ENCODE measurements at places on chromosomes 16 and 17.

DNA sequence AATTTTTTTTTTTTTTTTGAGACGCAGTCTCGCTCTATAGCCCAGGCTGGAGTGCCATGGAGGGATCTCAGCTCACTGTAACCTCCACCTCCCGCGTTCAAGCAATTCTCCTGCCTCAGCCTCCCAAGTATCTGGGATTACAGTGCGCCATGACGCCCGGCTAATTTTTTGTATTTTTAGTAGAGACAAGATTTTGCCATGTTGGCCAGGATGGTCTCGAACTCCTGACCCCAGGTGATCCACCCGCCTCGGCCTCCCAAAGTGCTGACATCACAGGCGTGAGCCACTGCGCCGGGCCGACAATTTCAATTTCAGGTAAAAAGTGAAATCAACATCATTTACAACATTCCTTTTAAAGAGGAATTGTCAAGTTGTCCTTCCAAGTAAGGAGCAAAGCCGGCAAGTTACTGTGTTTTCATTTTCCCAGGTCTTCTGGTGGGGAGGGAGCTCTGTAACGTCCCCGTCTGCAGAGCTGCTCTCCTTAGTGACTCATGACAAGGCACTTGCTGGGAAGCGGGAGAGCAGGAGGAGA, 873 bp downstream of the NPLOC4 start:
- DNase-seq, result no peak

DNA sequence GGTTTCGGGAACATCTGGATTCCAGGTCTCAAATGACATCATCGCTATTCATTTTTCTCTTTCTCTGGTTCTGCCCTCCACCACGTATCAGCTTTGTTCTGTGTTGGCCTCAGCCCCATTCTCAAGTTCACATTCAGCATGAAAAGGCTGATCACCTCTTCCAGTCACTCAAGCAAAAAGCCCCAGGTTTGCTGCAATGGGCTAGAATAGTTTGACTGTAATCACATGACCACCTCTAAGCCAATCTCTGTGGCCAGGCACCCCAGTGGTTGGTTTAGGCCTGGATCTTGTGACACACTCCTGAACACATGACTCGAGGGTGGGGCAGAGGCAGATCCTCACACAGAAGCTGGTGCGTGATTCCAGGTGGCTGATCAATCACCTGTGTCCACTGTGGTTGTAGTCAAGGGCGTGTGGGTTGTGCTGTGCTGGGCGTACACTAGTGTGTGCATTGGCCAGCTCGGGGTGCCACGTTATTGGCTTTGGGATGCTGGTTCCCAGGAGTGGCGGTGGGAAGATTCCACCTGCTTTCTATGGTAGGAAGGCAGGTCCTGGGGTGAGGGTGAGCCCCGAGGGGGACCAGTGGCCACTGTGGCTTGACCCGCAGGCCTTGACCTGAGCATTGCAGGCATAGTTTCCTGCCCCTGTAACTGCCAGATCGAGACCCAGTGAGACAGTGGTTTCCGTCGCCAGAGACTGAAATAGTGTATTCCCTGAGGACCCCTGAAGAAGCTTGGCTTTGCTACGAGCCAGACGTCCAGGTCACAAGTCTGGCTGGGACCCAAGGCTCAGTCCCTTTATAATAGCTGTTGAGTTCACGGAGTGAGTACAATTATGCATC, 12.0 kb downstream of the EEF2K start:
- no peak for DNase-seq

GRCh38 chr16:86087011-86087895, 188.3 kb downstream of the IRF8 start:
- DNase-seq, result no peak

DNA sequence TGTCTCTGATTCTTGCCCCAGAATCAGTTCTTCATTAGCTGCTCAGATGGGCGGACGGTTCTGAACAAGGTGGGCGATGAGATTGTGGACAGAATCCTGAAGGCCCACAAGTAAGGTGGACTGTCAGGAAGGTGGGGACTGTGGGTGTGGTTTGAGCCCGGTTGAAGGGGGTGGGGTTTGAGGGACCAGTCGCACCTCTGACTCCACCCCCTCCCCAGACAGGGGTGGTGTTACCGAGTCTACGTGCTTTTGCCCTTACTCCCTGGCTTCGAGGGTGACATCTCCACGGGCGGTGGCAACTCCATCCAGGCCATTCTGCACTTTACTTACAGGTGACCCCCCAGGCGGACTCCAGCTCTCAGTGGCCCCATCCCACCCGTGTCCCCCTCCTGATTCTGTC, 11.3 kb downstream of the PLD2 start:
- DNase-seq, result no peak

- no peak for DNase-seq
These were observed 224.0 kb upstream of the TNRC6C start for GRCh38 chr17:77734371-77735080.

DNA sequence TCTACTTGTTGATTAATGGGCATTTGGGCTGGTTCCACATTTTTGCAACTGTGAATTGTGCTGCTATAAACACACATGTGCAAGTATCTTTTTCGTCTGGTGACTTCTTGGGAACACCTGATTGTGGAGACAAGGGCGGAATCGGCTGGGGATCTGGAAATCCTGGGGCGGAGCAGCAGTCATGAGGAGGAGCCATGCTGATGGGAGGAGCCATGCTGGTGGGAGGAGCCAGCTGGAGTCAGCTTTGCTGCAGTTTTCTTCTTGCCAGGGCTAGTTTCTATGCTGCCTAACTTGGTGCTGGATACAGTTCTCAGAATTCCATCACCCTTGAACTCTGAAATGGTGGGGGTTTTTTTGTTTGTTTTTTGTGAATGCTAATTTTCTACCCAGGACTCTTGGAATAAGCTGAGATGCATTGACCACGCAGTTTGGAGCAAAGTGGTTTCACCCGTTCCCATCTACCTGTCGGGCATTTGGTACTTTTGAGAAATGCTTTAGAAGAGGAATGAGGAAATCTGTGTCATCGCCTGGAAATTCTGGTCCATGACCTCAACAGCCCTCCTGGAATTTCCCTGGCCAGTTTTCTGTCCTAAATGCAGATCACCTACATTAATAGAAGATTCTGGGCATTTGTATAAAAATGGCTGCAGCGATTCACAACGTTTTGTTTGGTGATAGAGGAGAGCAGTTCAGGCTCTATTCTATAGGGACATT, 217.4 kb upstream of the ZFHX3 start:
- no peak for DNase-seq

DNA sequence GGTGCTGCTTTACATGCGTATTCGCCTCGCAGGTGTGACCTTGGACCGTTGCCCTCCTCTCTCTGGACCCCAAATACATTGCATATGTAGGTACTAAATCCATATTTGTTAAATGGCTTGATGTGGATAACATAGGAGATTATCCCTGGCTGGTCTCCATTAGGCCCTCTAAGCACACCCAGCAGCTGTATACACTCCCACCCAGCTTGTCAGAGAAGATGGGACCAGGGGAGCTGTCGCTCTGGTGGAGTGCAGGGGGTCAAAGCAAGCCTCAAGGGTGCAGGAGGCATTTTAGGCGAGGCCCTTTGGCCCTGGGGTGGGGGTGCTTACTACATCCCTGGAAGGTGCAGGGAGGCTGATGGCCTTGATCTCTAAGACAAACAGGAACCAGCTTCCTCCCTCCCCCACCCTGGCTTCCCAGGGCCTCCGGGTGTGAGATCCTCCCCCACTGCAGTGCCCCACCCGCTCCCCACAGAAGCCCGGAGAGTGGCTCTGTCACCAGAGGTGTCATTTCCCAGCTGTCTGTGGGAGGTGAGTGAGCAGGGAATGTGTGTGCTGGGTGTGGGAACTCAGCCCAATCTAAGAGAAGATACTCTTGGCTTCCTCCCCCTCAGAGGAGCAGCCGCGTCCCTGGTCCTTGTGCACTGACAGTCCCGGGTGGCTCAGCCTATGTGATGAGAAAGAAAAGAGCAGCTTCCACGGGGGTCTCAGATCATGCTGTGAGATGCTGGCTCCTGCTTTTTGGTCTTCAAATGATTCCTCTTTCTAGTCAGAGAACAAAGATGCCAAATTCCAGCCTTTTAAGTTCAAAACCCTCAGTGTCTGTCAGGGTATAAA, 1.4 kb upstream of the VAMP2 start:
- DNase-seq, result peak; percentile 52

- DNase-seq, result no peak
These were observed 4.5 kb downstream of the RMI2 start for GRCh38 chr16:11349599-11350276.

DNA sequence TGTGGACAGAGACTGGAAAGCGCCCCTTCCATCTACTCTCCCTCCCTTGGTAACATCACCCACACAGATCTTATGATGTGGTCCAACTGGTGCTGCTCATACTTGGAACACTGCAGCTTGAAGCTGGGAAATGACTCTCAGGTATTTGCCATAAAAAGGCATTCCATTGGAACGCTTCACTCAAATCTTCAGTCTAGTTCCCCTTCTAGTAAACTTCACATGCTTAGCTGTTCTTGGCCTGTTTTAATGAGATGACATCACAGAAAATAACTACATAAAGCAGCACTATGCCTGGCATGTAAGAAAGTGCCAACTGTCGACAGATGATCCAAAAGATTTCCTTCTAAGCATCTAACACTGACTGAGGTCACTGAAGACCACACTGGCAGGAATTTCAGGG, 9.3 kb downstream of the ZNF263 start:
- DNase-seq, result no peak

DNA sequence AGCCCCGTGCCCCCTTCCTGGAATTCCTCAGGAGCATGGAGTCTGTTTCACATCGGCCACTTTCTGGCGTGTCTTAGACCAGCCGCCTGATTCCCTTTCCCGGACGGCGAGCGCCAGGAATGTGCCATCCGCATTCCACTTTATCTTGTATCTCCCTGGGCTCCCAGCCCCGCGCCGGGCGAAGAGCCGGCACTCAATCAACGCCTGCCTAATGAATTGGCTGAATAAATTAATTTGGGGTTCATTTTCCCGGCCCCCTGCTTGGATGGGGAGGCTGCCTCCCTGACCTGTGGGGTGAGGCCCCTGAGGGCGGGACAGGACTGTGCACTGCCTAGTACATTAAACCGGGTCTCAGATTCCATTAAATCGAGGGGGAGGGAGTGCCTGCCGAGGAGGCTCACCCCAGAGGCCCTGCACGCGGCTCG, 282.3 kb upstream of the TNRC6C start:
- no peak for DNase-seq

DNA sequence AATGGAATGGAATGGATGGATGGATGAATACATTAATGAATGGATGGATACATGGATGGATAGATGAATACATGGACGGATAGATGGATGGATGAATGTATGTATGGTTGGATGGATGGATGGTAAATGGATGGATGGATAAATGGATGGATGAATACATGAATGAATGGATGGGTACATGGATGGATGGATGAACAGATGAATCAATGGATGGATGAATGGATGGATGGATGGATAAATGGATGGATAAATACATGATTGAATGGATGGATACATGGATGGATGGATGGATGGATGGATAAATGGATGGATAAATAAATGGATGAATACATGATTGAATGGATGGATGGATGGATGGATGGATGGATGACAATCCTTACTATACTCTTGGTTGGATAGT, 26.0 kb downstream of the TMC5 start:
- no peak for DNase-seq

- peak; percentile 66 for DNase-seq
These were observed 12.7 kb upstream of the STAC2 start for GRCh38 chr17:39238311-39238972.

- DNase-seq, result no peak
These were observed 13.2 kb downstream of the GLIS2 start for GRCh38 chr16:4328782-4329775.
